Activated naive CD4-positive, alpha-beta T cell treated with anti-CD3 and anti-CD28 coated beads for 36 hours (primary cell): ENCODE measurements at places on chromosomes 4 and X.
A peak's percentile ranks its signal among the peaks of the same experiment; 100 is the strongest.

DNA sequence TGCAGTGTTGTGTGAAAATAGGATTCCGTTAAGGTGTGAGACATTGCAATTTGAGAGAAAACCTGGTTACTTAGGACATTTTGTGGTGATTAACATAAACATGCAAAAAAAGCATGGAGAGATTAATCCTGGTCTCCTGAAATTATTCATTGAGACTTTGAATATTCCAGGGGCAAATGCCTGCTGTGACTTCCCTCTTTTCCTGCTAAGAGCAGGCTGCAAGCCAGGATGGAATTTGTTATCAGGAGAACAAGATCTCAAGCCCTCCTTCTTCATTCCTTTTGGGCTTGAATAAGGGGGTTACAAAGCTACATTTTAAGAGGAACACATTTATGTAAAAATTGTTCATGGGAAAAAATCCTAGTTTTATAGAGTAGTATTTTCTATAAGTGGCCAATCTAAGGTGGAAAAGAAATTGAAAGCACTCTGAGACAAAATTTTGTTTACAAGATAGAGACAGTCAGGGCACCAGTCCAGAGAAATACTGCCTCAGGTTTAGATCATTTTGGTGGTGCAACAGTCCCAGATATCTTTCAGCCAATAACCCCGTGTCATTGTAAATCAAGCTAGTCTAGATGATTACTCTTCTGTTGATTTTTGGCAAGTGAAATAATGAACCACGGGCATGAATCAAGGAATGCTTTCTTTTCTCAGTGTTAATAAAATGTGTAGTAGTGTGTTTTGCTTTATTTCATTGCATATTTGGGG, 1528.3 kb upstream of the AGA start:
- DNase-seq = no peak
- no peaks in the 10 kb centered on the region for H3K27me3 ChIP-seq
- H3K27ac ChIP-seq = no peak overlapping the region
- no peaks in the 10 kb centered on the region for H3K36me3 ChIP-seq

DNA sequence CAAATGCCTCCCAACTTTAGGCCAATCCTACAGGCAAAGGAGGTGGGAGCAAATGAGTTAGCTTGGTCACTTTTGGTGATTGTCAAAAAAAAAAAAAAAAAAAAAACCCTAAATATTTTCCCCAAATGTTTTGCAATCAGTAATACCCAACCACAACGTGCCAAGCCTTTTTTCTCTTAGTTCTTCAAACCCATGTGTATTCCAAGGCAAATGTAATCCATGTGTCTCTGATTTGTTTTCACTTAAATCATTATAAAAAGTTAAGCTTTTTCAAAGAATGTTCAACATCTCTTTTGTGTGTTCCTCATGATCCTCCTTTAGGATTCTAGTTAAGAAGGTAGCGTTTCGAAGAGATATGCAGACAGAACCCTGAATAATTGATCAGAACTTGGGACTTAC, 328.4 kb downstream of the PAPSS1 start:
- no peak overlapping the region for H3K4me3 ChIP-seq
- no peak overlapping the region for H3K27ac ChIP-seq
- no peaks in the 10 kb centered on the region for H3K4me1 ChIP-seq
- no peaks in the 10 kb centered on the region for H3K27me3 ChIP-seq
- no peaks in the 10 kb centered on the region for H3K36me3 ChIP-seq

GRCh38 chr4:89299153-89299791, 8.3 kb downstream of the GPRIN3 start:
- H3K27me3 ChIP-seq = no peaks in the 10 kb centered on the region
- DNase-seq = peak; percentile 19
- peak overlapping the region; percentile 74 for H3K4me3 ChIP-seq
- peak overlapping the region; percentile 94 for H3K27ac ChIP-seq

GRCh38 chr4:66943112-66943511, 602.2 kb downstream of the CENPC start:
- no peaks in the 10 kb centered on the region for H3K4me1 ChIP-seq
- no peaks in the 10 kb centered on the region for H3K27me3 ChIP-seq
- DNase-seq = no peak

DNA sequence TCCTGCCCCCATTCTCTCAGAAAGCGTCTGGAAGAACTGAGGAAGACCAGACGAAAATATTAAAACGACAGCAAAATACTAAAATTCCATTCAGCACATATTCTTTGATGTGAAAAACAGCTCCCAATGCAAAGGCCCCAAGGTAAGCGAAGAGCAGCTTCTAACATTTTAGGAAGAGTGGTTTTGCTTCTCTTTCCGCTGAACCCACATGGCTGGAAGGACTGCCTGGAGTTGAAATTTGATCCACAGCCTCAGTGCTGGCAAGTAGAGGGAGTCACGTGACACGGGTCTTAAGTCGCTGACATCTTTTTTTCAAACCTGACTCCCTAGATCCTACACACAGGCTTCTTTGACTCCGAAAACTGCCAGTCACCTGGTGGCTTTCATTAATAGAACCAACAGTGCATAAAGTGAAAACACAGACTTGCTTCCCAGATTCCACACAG, at the start of gene FAM13A:
Gene FAM13A, minus strand, starts transcription at position 233 of the 446 bp plus-strand sequence. Its CDS starts 221 bp downstream, at position 12.
- H3K27me3 ChIP-seq = peaks cover 4% of the 10 kb centered on the region
- no peak within 1 kb of the TSS for H3K4me3 ChIP-seq
- peaks cover 32% of the 10 kb centered on the region for H3K4me1 ChIP-seq
- no peak within 1 kb of the TSS for H3K27ac ChIP-seq
- no peak for DNase-seq

DNA sequence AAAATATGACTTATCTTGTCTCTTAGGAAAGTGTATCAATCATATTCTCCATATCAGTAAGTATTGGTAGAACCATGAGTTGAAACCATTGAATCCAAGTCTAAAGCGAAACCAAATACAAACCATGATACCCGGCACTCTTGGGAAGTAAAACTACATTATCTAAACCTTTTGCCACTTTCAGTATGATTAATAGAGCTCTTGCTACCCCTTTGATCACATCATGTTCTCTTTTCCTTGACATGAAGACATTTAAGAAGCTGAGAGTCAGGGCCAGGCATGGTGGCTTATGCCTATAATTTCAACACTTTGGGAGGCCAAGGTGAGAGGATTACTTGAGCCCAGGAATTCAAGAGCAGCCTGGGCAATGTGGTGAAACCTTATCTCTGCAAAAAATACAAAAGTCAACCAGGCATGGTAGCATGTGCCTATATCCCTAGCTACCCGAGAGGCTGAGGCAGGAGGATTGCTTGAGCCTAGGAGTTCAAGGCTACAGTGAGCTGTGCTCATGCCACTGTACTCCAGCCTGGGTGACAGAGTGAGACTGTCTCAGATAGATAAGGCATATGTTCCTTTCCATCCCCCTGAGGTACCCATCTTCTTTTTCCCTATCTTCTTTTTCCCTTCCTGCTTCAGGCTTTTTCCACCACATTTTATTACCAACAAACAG, 45.4 kb downstream of the CEP135 start:
- H3K36me3 ChIP-seq = peaks cover 47% of the 10 kb centered on the region
- no peak overlapping the region for H3K4me3 ChIP-seq
- no peaks in the 10 kb centered on the region for H3K27me3 ChIP-seq
- peak; percentile 36 for DNase-seq
- peak overlapping the region; percentile 41 for H3K27ac ChIP-seq
- peaks cover 33% of the 10 kb centered on the region for H3K4me1 ChIP-seq

DNA sequence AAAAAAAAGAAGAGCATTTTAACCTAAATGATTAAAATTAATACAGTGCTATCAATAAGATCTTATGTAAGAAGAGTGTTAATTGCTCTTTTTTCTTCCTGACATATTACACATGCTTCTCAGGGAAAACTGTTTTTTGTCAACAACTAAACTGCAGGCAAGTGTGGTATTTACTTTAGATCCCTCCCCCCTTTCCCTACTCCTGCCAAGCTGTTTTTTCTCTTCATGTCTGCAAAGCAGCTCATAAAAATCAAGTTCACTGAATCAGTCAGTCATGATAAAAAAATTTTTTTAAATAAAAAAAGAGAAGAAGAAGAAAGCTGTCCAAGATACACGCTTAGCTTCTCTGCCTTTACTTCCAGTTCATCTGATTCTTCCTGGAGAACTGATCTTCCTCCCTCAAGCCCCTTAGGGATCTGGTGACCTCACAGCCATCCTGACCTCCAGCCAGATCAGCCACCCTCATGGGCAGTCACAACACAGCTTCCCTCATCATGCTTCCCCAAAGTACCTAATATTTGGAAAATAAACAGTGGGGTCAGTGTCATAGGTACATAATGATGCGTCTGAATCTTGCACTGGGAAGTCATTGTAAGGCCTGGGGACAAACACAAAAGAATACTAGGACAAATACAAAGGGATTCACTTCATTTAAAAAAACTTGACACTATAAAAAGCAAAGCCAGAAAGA, 87.0 kb downstream of the ZNF827 start:
- no peak overlapping the region for H3K4me3 ChIP-seq
- no peaks in the 10 kb centered on the region for H3K4me1 ChIP-seq

DNA sequence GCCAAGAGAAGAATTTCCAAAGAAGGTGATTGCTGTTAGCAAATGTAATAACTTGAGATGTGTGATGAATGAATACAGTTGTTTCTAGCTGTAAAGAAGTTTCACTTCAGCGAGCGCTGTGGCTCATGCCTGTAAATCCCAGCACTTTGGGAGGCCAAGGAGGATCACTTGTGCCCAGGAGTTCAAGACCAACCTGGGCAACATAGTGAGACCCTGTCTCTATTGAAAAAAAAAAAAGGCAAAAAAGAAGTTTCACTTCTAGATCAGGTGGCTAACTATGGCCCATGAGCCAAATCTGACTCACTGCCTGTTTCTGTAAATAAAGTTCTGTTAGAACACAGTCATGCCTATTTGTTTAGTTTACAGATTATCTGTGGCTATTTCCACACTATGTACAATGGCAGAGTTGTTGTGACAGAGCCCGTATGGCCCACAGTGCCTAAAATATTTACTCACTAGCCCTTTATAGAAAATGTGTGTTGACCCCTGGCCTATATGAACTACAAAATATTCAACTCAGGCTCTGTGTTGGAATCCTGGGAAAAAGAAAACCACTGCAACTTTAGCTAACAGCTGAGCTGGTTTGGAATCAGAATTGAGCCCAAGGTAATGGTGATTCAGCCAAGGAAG, 54.1 kb upstream of the PRPS1 start:
- DNase-seq = no peak
- H3K27me3 ChIP-seq = no peaks in the 10 kb centered on the region
- no peak overlapping the region for H3K4me3 ChIP-seq

- H3K27me3 ChIP-seq = no peaks in the 10 kb centered on the region
- no peak for DNase-seq
- H3K27ac ChIP-seq = no peak overlapping the region
- H3K4me1 ChIP-seq = no peaks in the 10 kb centered on the region
Observed at GRCh38 chr4:129747756-129748155, 651.8 kb downstream of the C4orf33 start.

DNA sequence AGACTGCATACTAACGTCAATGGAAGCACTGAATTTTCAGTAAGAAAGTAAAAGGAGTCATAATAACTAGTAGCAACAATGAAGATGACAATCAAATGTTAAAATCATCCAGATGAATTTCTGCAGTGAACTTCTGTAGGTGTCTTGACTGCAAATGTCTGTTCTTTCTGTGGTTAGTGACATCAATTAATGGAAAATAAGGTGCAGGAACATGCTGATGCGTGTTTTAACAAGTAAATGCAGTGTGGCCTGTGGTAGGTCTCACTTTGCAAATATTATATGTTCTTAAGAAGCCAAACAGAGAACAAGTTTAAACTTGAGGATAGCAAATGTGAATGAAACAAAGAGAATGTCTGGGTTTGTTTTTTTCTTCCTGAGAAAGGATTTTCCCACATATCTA, 2.6 kb upstream of the DTHD1 start:
- peaks cover 2% of the 10 kb centered on the region for H3K27me3 ChIP-seq
- H3K4me3 ChIP-seq = no peak overlapping the region
- H3K27ac ChIP-seq = no peak overlapping the region
- DNase-seq = no peak
- H3K4me1 ChIP-seq = peaks cover 32% of the 10 kb centered on the region

- H3K36me3 ChIP-seq = peaks cover 6% of the 10 kb centered on the region
- H3K27ac ChIP-seq = no peak overlapping the region
- DNase-seq = no peak
- no peaks in the 10 kb centered on the region for H3K27me3 ChIP-seq
- H3K4me1 ChIP-seq = peaks cover 17% of the 10 kb centered on the region
Observed at GRCh38 chr4:122733787-122734120, 1.2 kb downstream of the BBS12 start.

DNA sequence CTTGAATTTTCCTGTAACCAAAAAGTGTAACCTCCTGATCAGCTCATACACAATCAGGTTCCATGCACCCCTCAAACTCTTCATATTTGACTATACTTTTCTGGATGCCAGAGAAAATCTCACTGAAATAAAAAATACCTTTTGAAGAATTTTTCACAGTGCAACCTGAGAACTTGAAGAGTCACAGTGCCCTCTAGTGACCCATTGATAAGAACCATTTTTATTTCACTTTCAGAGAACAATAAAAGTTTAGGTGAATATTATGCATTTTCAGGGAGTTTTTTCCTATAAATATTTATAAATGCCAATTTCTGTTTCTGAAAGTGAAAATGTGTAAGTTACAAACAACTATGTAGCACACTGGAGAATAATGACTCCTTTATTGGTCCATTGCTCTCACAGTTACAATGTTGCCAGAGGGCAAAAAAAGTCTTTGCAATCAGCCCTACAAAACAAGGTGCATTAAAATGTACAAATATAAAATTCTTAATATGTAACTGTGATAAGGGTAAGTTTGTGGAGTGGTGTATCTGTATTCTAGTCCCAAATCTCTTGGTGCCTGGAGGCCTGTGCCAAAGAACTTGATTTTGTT, 153.6 kb upstream of the INTU start:
- no peak for DNase-seq
- no peaks in the 10 kb centered on the region for H3K27me3 ChIP-seq
- no peaks in the 10 kb centered on the region for H3K4me1 ChIP-seq
- no peak overlapping the region for H3K27ac ChIP-seq
- H3K4me3 ChIP-seq = no peak overlapping the region
- H3K36me3 ChIP-seq = no peaks in the 10 kb centered on the region

- peaks cover 30% of the 10 kb centered on the region for H3K36me3 ChIP-seq
- H3K27me3 ChIP-seq = no peaks in the 10 kb centered on the region
- no peak overlapping the region for H3K27ac ChIP-seq
Observed at GRCh38 chr4:3114377-3114776, 39.9 kb downstream of the HTT start.

GRCh38 chrX:32745323-32745722, 466.0 kb downstream of the DMD start:
- no peaks in the 10 kb centered on the region for H3K36me3 ChIP-seq
- H3K27ac ChIP-seq = no peak overlapping the region
- H3K4me3 ChIP-seq = no peak overlapping the region
- H3K27me3 ChIP-seq = no peaks in the 10 kb centered on the region

GRCh38 chr4:153297116-153297515, 47.4 kb upstream of the MND1 start:
- peaks cover 9% of the 10 kb centered on the region for H3K36me3 ChIP-seq
- H3K4me3 ChIP-seq = no peak overlapping the region
- peaks cover 4% of the 10 kb centered on the region for H3K4me1 ChIP-seq
- no peak overlapping the region for H3K27ac ChIP-seq
- H3K27me3 ChIP-seq = no peaks in the 10 kb centered on the region
